ENCODE measurements at places on chromosomes 2 and 18.

GRCh38 chr2:168658706-168659105 is 143.7 kb upstream of the NOSTRIN start:
- DNase-seq = no peak

- DNase-seq = no peak
These were observed 83.6 kb downstream of the RHOB start for GRCh38 chr2:20530520-20530919.

DNA sequence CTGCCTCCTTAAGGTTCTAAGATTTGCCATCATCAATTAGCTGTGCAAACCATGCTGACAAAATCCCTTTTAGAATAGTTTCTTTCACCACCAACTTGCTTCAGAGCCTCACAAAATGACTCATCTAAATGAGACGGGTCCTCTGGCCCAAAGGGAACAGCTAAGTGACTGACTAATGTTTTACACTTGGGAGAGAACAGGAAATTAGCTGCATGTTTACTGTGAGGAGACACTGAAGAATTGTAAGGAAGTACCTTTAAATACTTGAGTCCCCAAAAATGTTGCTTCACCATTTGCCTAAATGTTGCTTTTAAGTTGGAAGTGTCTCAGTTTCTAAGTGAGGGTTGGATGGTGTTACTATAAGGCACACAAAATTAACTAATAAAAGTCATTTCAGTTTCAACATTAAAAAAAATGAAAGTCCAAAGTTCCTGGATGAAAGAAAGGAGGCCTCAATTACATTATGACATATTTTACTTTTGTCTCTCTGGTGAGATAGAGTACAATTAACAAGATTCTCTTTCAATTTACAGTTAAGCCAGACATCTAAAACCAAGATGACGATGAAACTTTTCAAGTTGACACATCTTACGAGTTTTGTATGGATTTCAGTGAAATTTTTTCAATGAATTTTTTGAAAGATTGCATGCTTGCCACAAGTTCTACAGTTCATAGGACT is 229.1 kb upstream of the FN1 start:
- no peak for DNase-seq

- DNase-seq = no peak
These were observed 114.0 kb upstream of the STON1 start for GRCh38 chr2:48415836-48416515.

DNA sequence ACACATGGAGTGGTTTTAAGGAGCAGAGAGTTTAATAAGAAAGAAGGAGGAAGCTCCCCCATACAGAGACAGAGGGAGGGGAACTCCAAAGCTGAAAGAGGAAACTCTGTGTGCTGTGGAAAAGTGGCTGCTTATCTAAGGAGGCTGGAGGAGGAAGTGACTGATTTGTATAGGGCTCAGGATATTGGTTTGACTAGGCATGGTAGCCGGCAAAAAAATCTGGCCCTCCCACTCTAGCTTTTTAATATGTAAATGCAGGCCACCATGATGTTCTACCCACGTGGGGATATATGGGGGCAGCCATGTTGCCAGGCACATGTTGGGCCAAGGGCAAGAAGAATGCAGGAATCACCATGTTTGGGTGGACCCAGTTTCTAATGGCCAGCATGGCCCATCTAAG is 64.3 kb downstream of the HNMT start:
- no peak for DNase-seq

DNA sequence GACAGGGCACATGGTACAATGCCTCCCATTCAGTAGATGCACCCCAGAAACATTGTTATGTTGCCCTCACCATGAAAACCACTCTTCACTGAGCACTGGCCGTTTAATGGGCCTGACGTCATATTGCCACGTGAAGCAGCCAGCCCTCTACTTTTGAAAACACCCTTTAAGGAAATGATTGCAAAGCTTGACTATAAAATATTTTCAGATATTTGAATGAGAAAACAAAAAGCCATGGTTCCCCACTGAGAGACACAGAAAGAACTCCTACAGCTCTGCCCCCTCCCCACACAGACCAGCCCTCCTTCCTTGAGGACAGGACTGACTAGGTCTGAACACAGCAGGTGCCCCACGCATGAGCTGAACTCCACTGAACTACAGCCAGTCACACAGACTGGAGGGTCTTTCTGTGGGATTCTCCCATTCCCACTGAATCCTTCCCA is 349.1 kb downstream of the ANAPC1 start:
- no peak for DNase-seq

- no peak for DNase-seq
These were observed 162.8 kb downstream of the SMAD2 start for GRCh38 chr18:47767699-47768098.

GRCh38 chr2:33142810-33143209 is 196.1 kb downstream of the LTBP1 start:
- no peak for DNase-seq

GRCh38 chr2:216571909-216572513 is 61.2 kb upstream of the IGFBP2 start:
- DNase-seq = no peak

GRCh38 chr18:77005651-77006195 is 126.9 kb downstream of the MBP start:
- no peak for DNase-seq

GRCh38 chr2:168152902-168153530 is 94.4 kb downstream of the STK39 start:
- DNase-seq = no peak

- DNase-seq = no peak
These were observed 199.1 kb downstream of the ZFP36L2 start for GRCh38 chr2:43027097-43027873.

DNA sequence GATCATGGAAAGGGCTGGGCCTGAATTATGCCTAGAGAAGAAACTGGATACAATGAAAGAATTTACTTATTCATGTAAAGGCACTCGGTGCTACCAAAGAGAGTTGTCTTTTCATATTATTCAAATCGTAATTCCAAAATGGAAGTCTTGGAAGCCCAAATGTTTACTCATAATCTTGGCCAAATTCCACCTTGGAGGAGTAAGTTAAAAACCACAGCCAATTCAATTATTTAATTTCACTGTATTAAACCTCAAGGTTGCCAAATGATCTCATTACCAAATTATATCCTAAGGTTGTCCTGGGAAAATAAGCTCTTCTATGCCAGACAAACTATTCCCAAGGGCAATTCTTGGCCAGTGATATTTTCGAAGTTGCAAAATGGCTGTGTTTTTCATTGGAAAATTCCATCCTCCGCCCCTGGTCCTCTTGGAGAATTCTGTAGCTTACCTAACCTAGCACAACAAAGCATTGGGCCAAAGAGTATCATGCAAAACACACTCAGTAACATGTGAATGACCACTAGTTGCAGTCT is 11.1 kb upstream of the VPS4B start:
- no peak for DNase-seq

GRCh38 chr2:866009-866680 is 84.5 kb upstream of the SNTG2 start:
- peak; percentile 54 for DNase-seq

DNA sequence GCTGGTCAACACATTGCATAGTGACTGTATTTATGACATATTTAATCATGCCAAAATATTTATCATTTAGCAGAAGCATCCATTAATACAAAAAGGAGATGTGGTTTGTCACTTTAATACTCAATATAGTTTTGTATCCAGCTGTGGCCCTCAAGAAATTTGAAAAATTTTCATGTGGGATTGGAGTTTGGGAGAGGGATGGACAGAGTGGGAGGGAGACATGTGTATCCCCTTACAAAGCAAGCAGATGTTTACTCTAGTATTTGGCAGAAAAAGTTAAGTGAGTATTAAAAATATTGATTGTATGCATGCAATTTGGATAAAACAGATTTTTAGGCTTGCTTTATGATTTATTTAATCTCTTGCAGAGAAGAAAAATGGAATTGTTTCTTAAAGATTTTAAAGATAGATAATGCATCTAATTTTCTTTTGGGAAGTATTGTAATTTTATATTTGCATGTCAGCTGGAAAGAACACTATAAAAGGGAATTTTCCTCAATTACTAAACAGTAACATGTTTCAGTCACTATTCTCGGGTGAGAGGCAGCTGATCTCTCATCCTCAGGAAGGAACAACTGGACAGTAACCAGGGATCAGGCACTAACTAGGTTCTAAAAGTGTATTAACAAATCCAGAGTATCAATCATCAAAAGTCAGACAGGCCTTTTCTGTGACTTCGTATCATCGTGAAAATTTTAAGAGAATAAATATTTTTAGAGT is 1184.7 kb upstream of the NXPH2 start:
- DNase-seq = no peak

GRCh38 chr18:25058521-25058920 is 293.4 kb downstream of the ZNF521 start:
- DNase-seq = no peak

DNA sequence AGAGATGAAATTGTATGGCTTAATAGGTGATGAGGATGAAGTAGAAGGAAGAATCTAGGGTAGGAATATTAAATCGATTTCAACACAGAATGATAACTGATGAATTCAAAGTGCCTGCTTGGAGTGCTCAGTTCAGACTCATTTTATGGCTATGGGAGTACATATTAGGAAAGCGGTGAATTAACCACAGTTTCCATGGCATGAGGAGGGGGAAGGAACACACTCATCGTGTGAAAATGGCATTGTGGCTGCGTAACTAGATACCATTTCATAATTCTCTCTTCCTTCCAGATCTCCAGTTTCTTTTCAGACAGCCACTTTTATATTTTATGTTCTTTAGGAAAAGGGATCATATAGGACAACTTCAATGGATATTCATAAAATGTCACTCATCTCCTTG is 232.3 kb upstream of the KCNJ3 start:
- no peak for DNase-seq

GRCh38 chr2:7201851-7202250 is 284.6 kb downstream of the RNF144A start:
- DNase-seq = no peak

- no peak for DNase-seq
These were observed 269.7 kb upstream of the APCDD1 start for GRCh38 chr18:10184776-10185175.

DNA sequence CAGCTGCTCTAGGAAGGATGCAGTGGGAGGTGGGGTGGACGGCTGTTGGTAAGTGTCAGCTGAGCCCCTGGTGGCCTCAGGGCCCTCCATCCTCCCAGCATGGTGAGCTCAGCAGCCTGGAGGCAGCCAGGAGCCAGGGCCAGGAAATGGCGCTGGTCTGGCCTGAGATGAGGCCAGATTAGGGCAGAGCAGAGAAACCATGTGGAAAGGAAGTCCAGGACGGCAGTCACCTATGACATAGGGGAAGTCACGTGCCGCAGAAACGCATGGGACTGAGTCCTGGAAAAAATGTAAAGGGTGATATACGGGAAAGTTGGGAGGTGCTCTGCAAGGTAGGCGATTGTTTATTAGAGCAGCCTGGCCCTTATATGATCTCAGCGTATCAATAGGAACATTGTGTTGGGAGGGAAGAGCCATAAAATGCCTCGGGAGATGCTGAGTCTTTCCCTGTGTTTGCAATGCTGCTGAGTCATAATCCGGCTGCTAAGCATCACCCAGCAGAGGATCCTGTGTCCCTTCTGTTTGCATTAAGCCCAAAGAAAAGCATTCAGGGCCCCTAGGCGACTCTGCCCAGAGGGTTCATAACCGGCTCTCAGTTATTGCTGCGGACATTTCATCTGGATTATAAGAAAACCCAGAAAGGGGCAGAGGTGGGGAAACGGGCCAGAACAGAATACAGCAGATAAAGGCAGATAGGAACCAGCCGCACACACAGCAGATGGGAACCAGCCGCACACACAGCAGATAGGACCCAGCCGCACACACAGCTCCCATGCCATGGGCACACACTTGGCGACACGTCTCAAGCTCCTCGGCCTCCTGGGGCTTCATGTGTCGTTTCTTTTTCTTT is 30.3 kb upstream of the B3GNT7 start:
- DNase-seq = peak; percentile 54

- DNase-seq = no peak
These were observed 44.5 kb upstream of the CHN1 start for GRCh38 chr2:175049661-175050060.

- no peak for DNase-seq
These were observed 339.8 kb downstream of the CYP26B1 start for GRCh38 chr2:71807581-71808451.

GRCh38 chr2:4356109-4356508 is 652.7 kb downstream of the DCDC2C start:
- no peak for DNase-seq

GRCh38 chr18:47179520-47179919 is 3.4 kb upstream of the IER3IP1 start:
- DNase-seq = no peak

DNA sequence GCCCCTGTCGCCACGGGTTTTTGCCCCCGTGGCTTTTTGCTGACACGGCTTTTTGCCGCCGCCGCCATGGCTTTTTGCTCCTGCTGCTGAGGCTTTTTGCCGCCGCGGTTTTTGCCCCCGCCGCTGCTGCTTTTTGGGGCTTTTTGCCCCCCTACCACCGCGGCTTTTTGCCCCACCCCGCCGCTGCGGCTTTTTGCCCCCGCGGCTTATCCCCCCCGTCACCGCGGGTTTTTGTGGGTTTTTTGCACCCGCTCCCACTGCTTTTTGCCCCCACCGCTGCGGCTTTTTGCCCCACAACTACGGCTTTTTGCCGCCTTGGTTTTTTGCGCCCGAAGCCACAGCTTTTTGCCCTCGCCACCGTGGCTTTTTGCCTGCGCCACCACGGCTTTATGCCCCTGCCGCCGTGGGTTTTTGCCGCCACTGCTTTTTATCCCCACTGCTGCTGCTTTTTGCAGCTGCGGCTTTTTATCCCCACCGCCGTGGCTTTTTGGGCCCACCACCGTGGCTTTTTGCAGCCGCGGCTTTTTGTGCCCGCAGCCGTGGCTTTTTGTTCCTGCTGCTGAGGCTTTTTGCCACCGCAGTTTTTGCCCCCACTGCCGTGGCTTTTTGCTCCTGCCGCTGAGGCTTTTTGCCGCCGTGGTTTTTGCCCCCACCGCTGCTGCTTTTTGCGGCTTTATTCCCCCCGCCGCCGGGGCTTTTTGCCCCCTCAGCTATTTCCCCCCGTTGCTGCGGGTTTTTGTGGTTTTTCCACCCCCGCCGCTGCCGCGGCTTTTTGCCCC is 2798.0 kb upstream of the TEKT4 start:
- peak; percentile 4 for DNase-seq

- DNase-seq = no peak
These were observed 120.1 kb downstream of the NUP35 start for GRCh38 chr2:183244300-183244844.

- DNase-seq = peak; percentile 72
These were observed 46.3 kb downstream of the MYO7B start for GRCh38 chr2:127581516-127582490.

- peak; percentile 52 for DNase-seq
These were observed 82.1 kb downstream of the BIN1 start for GRCh38 chr2:127024769-127025358.

DNA sequence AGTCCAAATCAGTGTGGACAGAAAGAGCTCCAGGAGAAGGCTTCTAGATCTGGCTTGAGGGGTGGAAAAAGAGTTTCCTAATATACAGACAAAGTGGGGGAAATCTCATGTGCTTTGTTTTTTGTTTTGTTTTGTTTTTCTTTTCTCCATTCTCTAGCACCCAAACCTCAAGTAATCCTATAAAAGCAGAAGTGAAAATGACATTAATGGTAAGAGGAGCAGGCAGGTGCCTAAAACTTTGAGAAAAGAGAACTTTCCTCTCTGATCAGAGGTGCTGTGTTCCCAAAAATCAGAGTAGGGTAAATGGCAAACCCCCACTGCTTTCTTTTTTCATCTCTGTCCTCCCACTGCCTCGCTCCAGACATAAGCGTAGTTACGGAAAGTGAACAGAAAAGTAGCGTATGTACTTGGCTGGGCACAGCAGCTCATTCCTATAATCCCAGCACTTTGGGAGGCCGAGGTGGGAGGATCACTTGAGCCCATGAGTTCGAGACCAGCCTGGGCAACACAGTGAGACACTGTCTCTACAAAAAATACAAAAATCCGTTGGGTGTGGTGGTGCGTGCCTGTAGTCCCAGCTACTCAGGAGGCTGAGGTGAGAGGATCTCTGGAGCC is 77.8 kb downstream of the FAM161A start:
- no peak for DNase-seq

Measured in posterior cingulate gyrus (tissue), 11 donors.